Tracheal epithelial cell (primary cell): ENCODE measurements at places on chromosomes 13 and 19. TPM values are rescaled to one million over a fixed set of nuclear protein-coding genes. Genes with fewer than 3 reads are reported as not detected.

Gene WASF3
- 3.1 and 6.8 TPM in 2 replicates for total RNA-seq

Gene DAND5
- 0.24 TPM in 1 of 2 replicates, not detected in the other for total RNA-seq

Gene MADCAM1
- total RNA-seq, result under 0.01 and 0.43 TPM in 2 replicates

Gene ZNF528
- total RNA-seq, result 7.0 and 18.8 TPM in 2 replicates

Gene ZNF266
- 5.8 and 8.1 TPM in 2 replicates for total RNA-seq
